ENCODE measurements at places on chromosomes 5 and 9.

GRCh38 chr9:95250462-95251221 lies 66.9 kb downstream of the FANCC start:
- DNase-seq: no peak

DNA sequence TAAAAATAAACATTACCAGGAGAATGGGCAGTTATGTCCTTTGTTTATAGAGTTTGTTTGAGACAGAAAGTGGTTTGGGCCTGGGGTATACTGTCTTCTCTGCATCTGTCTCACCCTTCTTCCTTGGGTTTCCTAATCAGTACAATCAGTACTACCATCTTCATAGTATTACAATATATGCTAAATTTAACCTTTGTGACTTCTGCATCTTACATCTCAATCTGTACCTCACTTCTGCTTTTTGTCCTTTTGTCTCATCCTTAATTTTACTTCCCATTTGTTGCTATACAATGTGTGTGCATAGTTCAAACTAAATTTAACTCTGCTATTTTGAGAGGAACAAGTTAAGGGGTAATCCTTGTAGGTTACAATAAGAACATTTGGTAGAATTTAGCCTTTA lies 19.6 kb downstream of the FBXO38 start:
- DNase-seq: no peak

- no peak for DNase-seq
Observed at GRCh38 chr9:127344368-127345000, 52.5 kb upstream of the SLC2A8 start.

DNA sequence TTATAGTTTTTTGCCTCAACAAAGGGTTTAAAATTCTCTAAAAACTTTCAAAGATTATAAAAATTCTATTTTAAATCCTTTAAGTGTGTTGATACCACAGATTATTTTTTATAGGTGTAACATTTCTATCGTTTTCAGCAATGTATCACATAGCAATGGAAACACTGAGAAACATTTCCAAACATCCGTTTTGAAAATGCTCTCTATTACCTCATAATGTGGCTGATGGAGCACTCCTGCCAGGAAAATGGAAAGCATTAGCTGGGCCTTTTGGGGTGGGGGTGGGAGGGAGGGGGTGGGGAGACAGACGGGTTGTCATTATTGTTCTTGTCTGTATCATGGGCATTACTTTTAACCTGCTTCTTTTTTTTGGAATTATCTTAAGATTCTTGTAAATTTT lies 516.5 kb downstream of the ACTL7B start:
- no peak for DNase-seq

DNA sequence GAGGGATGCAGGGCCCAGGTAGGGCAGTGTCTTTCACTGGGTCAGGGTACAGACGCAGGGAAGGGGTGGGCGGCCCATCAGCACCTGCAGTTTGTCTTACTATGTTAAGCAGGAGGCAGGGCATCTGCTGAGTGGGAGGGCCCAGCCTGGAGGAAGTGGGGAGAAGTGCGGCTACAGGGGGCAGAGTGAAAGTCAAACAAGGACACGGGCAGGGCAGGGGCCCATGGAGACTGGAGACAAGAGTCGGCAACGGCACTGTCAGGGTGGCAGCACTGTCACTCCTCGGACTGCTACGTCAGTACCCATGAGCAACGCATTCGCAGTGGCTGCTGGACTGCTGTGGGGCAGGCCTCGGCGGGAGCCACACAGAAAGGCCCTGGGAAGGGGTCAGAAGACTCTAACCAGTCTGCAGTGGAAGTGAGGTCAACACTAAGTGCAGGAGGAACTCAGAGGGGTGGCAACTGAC lies 19.7 kb downstream of the CAMSAP1 start:
- peak; percentile 20 for DNase-seq

DNA sequence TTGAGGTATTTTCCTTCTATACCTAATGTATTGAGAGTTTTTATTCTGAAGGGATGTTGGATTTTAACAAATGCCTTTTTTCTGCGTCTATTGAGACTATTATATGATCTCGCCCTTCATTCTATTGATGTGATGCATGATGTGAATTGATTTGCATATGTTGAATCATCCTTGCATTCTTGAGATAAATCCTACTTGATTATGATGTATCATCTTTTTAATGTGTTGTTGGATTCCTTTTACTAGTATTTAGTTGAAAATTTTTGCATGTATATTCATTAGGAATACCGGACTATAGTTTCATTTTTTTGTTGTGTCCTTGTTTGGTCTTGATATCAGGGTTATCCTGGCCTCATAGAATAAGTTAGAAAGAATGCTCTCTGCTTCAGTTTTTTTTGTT lies 169.7 kb downstream of the NPR3 start:
- no peak for DNase-seq

- no peak for DNase-seq
Observed at GRCh38 chr9:128159522-128159783, 612 bp upstream of the BBLN start.

- DNase-seq: no peak
Observed at GRCh38 chr5:95216136-95216955, 68.5 kb downstream of the MCTP1 start.

DNA sequence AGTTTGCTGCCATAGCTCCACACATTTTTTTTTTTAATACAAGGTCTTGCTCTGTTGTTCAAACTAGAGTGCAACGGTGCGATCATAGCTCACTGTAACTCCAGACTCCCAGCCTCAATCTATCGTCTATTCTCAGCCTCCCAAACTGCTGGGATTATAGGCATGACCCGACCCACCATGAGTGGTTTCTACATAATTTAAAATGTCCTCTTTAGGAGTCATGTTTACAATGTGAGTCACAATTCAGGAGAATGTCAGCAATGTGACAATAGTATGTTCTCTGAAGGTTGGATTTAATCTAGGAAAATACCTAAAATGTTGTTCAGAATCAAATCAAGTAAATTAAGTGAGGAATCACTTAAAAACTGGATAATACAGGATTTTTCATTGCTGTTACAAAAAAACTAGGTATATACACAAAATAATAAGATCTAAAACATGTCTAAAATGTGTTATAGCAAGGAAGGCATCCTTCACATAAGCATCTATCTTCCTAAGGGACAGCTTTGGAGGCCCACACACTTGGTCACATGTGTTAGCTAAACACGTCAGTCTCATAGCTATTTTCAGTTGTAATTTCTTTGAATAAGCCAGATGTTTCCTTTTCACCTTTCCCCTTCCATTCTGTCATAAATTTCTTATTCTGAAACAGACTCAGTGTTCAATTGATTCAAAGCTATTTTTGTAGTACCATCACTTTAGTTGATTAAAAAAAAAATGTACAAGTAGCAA lies 30.0 kb upstream of the ELAVL2 start:
- DNase-seq: no peak

- DNase-seq: no peak
Observed at GRCh38 chr5:75640395-75640794, 29.1 kb downstream of the ANKDD1B start.

- DNase-seq: no peak
Observed at GRCh38 chr9:127931092-127931881, 710 bp upstream of the PIP5KL1 start.

GRCh38 chr9:129343424-129344375 lies 165.6 kb upstream of the IER5L start:
- no peak for DNase-seq

DNA sequence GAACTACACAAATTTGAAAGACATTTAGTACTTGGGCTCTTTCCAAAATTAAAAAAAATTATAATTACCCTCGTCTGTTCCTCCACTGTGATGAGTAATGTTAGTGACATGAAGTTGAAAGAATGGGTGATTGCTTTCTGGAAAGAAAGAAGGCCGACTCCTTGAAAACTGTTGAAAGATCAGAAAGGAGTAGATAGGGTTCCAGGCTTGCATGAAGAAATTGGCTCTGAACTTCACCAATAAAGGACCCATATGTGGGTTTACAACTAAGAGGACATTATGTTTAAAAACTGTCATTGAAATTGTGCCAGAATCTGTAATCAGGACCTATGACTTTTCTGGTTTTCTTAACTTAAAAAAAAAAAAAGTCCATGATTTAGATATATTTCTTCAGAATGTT lies 20.7 kb upstream of the MOCS2 start:
- no peak for DNase-seq

- no peak for DNase-seq
Observed at GRCh38 chr5:132739232-132739631, 1.9 kb upstream of the KIF3A start.

GRCh38 chr9:19200229-19200628 lies 30.3 kb upstream of the DENND4C start:
- DNase-seq: no peak

GRCh38 chr9:35367451-35367850 lies 122.5 kb upstream of the RUSC2 start:
- no peak for DNase-seq

GRCh38 chr9:115633104-115633503 lies 515.1 kb upstream of the TNC start:
- DNase-seq: no peak

DNA sequence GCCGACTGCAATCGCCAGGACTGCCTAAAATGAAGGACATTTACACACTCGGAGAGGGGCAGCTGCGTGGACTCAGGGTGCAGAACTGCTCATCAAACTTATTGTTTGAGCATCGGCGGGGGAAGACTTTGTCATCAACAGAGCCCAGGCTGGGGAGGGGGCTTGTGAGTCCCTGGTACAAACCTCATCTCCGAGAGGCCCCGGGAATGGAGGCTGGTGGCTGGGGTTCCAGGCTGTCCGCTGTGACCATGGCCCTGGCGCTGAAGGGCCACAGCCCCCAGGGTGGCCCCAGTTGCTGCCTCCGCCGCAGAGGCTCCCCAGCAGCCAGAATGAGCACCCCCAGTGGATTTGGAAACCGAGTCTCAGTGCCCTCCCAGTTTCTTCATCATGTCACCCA lies 46.1 kb upstream of the RNU6ATAC start:
- no peak for DNase-seq

DNA sequence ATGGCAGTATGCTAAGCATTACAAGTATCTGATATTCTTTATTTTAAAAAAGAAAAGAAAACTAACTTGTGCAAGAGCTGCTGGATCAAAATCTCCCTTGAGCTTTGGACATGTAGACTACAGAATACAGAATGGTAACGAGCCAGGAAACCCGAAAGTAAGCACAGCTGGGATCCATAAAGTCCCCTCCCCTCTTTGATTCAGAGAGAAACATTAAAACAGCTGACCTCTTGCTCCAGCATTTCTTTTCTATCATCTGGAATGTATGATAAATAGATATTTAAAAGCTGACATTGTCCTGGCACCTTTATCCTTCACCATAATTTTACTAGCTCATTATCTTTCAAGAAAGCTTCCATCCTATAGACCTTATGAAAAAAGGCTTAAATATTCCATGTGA lies 28.2 kb upstream of the LPAR1 start:
- DNase-seq: no peak

Measured in stimulated activated CD8-positive, alpha-beta memory T cell treated with anti-CD3 and anti-CD28 coated beads, Interleukin-7, amount 100 ng/mL, for 1 hour (primary cell).